ENCODE measurements at places on chromosomes 7 and 10.

DNA sequence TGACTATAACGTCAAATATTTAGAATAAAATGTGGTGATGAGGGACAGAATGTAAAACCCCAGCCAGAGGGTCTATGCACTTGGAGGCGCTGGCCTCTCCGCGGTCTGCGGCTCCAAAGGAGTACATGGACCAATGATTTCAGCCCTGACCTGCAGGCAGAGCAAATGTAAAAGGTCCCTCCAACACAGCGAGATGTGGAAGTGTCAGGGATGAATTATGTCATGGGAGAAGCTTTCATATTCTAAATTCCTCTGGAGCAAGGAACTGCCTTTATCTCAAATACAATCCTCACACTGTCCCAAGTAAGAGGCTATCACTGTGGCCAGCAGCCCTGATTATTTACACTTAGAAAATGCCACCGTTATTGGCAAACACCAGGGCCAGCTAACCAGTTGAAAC, 139.4 kb downstream of the GFRA1 start:
- no peak for DNase-seq

DNA sequence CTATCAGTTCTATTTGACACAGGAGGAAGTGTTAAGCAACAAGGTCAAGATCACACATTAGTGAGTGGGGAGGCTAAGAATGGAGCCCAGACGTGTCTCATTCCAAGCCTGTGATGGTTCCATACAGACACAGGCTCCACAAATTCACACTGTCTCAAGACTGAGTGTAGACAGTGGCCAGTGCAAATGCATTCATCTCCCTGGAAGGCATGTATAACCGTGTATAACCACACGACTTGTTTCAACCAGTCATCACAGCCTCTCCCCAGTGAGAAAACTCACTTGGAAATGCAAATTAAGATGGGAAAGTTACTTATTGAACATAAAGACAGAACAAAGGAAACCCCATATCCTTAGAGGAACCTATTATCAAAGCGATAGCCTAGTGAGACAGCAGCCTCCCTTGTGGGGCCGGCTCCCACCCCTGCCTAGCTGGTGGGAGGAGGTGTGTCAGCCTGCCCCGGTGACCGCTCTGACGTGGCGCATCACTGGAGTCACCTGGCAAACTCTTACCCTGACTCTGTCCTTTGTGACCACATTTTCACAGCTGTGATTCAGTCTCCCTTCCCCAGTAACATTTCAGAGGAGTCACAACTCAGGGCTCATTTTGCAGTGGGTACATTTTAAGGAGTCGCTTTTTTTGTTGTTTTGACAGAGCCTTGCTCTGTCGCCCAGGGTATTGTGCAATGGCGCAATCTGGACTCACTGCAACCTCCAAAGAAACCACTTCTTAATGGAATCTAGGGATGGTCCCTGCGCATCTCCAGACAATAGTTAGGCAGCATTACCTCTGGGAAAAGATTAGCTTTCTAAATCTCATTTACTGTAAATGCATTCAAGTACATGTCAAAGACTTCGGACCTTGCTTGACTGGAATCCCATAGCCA, 126.6 kb upstream of the PARD3 start:
- DNase-seq = no peak

- DNase-seq = no peak
These were observed 147.0 kb downstream of the EMX2 start for GRCh38 chr10:117689566-117689965.

- no peak for DNase-seq
These were observed 57.2 kb downstream of the C7orf25 start for GRCh38 chr7:42854571-42855118.

GRCh38 chr7:9698375-9698774, 1265.0 kb downstream of the NXPH1 start:
- DNase-seq = no peak

DNA sequence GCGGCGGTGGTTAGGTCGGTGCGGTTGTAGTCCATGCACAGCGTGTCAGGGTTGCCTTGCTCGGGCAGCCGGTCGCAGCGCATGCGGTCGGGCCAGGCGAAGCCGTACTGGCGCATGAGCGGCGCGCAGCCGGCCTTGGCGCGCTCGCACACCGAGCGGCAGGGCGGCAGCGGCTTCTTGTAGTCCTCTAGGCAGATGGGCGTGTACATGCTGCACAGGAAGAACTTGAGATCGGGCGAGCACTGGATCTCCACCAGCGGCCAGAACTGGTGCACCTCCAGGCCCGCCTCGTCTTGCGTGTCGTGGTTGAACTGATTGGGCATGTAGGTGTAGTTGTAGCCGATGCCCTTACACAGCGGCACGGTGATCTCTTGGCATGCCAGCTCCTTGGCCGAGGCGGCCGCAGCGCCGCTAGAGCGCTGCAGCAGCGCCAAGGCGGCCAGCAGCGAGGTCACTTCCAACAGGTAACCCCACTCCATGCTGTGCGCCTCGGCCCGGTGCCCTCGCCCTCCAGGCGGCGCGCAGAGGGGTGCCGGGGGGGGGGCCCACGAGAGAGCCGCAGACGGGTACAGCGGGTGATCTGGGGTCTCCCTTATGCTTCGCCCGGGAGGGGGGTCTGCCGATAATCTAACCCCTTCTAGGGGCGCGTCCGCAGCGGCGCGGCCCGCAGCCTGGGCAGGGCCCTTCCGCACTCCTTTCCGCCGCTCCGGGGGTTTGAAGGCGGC, 983 bp downstream of the FZD8 start:
- peak; percentile 46 for DNase-seq

DNA sequence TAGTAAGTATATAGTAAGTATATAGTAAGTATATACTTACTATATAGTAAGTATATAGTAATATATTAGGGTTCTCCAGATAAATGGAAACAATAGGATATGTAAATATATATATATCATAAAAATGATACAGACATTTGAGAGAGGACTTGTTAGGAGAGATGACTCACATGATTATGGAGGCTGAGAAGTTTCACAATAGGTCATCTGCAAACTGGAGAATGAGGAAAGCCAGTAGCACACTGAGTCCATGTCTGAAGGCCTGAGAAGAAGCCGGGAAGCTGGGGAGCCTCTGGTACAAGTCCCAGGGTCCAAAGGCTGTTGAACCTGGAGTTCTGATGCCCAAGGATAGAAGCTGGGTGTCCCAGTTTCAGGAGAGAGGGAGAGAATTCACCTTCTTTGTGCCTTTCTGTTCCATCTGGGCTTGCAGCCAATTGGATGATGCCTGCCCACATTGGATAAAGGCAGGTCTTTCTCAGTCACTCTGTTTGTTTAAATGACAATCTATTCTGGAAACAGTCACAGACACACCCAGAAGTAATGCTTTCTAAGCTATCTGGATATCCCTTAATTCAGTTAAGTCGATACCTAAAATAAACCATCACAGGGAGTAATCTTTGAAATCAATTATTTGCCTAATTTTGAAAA, 205.5 kb upstream of the CDC14C start:
- DNase-seq = no peak

GRCh38 chr10:17993361-17993760, 41.6 kb downstream of the SLC39A12 start:
- no peak for DNase-seq

DNA sequence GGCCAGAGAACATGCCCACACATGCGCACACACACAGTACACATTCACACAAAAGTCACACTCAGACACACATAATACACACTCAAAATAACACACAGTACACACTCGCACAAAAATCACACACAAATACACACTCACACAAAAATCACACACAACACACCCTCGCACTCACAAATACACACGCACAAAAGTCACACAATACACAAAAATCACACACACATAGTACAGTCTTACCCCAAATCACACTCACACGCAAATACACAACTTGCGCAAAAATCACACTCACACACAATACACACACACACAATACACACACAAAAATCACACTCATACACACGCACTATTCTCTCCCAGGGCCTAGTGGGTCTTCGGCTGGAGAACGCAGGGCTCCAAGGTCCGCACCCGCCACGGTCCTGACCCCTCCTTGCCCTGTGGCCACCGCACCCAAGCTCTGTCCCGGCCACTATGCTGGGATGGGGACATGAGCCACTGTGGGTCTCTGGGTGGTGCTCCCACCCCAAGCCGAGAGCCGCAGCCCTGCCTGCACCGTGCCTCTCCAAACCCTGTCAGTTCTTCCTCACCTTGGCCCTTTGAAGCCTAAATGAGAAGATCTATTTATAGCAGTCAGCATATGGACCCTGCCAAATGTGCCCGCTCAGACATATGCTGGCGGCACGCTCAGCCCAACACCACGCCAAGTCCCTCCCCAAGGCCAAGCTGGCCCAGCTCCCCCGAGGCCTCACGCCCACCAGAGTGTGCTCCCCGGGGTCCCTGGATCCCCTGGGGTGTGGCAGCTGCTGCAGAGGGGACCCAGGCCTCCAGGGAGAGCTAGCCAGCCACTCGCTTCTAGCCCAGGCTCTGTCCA, 55.9 kb downstream of the ELFN1 start:
- DNase-seq = no peak

DNA sequence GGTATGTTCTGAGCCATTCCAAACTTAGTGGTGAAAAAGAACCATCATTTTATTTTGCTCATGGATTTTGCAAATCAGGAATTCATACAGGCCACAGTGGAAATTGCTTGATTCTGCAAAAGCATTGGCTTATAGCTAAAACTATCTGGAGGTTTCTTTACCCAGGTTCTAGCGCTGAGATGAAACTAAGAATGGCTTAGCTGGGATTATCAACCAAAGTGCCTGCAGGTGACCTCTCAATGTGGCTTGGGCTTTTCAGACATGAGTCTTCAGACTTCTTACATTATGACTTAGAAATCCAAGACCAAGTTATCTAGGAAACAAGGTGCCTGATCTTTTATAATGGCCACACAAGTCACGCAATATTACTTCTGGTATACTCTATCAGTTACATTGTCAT, 140.1 kb downstream of the HGF start:
- no peak for DNase-seq

DNA sequence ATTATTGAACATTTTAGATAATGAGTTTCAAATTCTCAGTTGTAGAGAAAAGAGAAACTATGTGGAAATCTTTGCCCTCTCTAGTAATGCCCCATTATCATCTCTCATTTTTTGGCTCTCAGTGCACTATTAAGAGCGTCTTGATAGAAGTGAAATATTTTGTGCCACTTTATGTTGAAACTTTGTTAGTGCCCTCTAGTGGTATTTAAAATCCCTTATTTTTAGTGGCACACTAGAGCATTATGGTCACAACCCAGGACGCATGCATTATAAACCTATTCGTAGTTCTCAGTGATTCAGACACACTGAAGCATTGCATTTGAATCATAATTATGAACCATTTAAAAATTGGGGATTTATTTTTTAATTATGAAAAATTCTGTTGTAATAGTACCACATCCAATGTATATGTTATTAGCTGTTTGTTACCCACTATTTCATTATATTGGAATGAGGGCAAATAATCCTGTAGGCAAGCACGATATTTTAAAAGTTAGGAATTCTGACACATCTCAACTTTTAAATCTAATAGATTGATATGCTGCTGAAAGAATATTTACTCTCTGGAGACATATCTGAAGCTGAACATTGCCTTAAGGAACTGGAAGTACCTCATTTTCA, 21.9 kb downstream of the PDCD4 start:
- DNase-seq = no peak

DNA sequence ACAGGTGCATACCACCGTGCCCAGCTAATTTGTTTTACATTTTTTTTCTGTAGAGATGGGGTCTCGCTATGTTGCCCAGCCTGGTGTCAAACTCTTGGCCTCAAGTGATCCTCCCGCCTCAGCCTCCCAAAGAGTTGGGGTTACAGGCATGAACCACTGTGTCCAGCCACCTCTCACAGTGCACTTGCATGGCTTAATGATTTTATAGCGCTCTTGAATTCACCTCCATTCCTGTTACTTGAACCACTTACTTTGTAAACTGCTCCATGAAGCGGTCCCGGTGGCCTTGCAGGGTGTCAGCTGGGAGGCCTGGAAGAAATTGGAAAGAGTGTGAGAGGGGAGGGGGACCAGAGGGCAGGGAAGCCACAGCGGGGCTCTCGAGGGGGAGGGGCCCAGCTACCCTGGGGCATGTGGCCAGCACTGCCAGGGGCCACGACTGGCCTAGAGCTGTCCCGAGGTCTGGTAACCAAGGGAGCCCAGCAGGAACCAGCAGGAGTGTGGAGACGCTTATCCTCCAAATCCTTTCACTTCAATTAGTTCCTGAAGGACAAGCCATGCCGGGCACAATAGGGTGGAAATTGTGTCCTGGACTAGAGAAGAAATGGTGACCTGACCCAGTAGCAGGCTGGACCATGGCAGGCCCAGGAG, 76.0 kb downstream of the SPDYE5 start:
- DNase-seq = no peak

DNA sequence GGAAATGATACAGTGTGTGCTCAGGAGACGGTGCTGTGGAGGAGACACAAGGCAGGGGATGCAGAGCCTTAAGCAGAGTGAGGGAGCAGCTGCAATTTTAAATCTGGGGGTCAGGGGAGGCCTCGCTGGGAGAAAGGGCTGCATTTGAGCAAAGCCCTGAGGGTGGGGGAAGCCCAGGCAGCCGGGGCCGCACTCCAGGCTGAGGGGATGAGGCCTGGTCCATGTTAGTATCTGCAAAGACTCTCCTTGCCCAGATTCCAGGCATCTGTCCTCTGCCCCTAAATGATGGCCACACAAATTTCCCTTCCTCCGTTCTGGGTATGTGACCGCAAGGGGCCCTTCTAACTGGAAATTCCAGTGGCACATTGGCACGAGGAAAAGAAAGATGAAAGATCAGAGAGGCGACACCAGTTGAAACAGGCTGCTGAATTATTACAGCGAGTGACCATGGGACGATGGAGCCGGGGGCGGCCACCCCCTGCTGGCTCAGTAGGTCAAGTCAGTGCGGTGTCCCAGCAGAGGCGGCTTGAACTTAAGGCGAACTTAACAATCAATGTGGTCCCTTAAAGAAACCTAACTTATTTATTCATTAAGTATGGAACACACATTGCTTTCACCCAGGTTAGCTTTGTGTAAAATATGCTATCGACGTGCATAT, 62.3 kb upstream of the KAT6B start:
- no peak for DNase-seq

- no peak for DNase-seq
These were observed 32.1 kb upstream of the A1CF start for GRCh38 chr10:50917486-50917885.

GRCh38 chr7:125857606-125858005, 928.0 kb upstream of the POT1 start:
- DNase-seq = no peak

DNA sequence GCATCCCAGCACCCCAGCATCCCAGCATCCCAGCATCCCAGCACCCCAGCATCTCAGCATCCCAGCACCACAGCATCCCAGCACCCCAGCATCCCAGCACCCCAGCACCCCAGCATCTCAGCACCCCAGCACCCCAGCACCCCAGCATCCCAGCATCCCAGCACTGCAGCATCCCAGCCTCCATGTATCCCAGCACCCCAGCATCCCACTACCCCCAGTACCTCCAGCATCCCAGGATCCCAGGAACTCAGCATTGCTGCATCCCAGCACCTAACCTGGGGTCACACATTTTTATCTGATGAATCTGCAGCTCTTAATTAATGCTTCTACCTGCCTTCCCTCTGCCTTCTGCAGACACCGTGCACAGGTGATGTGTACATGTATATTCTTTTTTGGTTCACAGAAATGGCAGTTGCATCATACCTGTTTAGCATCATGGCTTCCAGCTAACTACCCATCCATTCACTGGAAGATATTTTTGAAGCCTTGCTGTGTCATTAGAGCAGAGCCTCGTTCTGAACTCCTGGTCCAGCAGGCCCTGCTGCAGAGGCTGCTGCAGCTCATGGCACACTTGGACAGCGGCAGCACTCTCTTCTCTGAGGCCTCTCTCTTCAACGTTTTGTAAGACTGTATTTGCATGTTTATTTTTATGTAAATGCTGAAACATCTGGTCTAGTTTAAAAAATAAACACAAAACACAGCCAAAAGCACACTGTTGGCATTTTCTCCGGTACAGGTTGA, 4.6 kb upstream of the CFAP46 start:
- DNase-seq = no peak

- no peak for DNase-seq
These were observed 51.5 kb downstream of the DNAJB6 start for GRCh38 chr7:157388301-157388700.
